ENCODE measurements at places on chromosomes 5 and 9.

- no peak for DNase-seq
These were observed 27.5 kb downstream of the FAM163B start for GRCh38 chr9:133581513-133582343.

DNA sequence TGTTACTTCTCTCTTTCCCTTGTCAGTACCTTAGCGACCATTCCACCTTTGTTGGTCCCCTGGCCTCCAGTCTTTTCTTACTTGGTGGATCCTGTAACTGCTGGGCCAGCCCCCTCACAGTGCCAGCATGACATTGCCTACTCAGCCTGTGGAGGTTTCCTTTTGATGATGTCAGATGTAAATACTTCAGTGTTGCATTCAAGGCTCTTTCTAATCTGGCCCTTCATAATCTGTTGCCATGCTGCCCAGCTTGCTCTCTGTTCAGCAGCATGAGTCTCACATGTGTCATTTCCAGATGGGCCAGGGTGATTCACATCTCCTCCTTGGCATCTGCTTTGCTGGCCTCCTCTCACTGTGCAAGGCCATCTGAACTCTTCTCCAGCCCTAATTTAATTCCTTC is 57.1 kb downstream of the MAST4 start:
- DNase-seq: no peak

- DNase-seq: no peak
These were observed 128.5 kb upstream of the IQGAP2 start for GRCh38 chr5:76274571-76274970.

DNA sequence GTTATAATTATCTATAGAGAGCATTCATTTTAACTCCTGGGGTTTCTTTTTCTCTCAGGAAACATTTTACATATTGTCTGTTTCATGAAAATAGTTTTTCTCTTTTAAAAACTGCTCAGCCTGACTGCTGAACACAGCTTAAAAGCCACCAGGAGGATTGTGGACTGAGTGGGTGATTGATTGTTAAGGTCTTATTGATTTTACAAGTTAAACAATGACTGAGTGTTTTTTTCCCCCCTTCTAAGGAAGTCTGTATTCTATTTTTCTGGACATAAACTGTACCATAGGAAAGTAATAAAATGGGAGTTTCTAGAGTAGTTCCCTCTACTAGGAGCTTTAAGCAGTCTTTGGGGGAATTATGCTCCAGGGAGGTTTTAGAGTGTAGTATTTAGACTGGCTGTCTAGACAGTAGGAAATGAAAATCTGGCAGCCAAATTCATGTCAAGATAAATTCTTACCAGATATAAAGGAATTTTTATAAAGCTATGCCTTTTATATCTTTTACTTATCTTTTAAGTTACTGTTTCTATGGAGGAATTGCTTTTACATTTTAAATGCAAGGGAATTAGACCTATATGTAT is 463.9 kb downstream of the PRR16 start:
- DNase-seq: no peak

- DNase-seq: no peak
These were observed 22.8 kb downstream of the SMIM3 start for GRCh38 chr5:150801117-150801927.
